ENCODE measurements at places on chromosomes 6 and 20.

GRCh38 chr6:136063096-136063495 lies 187.0 kb downstream of the MTFR2 start:
- DNase-seq = no peak

DNA sequence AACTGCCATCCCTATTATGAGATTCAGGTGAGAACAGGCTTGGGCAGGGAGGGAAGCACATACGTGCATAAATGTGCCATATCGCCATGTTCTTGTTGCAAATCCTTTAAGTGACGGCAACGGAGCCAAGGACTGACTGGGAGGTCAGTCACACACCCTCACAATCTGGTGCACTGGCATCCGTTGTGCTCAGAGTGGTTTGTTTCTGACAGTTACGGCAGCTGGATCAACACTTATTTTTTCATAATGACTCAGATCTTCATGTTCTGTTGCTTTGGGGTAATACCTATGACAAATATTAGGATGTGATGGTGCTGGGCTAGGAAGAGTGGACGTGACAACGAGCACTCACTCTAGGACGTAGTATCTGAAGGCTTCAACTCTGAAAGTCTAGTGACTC lies 56.2 kb upstream of the PREP start:
- DNase-seq = no peak

DNA sequence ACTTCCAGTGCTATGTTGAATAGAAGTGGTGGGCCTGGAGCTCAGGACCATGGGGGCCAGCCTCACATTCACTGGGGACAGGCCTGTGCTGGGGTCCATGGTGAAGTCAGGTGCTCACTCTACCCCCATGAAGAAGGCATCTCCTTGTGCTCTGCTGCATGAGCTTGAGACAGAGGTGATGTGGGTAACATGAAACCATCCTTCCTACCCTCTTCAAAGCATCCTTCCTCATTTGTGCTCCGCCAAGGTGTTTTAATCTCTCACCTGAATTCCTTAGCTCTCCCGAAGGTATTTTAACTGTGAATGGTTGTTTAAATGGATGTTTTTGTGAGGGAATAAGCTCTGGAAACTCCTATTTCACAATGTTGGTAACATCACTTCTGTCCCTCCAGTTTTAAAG lies 209.6 kb upstream of the PCSK2 start:
- DNase-seq = no peak

- no peak for DNase-seq
Observed at GRCh38 chr6:92623431-92623830, 795.9 kb downstream of the EPHA7 start.

DNA sequence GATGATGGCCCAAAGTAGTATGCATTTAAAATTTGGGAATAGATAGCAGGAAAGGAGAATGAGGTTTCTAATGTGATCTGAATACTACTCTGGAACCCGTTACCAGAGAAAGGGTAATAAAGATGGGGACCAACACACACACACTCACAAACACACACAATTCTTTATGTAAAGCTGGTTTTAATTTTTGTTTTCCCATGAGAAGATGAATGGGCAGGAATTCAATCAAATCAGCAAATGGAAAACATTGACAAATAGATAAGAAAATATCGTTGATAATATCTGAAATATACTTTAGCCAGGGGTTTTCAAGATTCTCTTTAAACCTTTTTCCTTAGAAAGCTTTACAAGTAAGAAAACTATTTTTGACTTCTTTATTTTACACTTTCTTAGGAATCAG lies 303.0 kb downstream of the PRL start:
- DNase-seq = no peak

DNA sequence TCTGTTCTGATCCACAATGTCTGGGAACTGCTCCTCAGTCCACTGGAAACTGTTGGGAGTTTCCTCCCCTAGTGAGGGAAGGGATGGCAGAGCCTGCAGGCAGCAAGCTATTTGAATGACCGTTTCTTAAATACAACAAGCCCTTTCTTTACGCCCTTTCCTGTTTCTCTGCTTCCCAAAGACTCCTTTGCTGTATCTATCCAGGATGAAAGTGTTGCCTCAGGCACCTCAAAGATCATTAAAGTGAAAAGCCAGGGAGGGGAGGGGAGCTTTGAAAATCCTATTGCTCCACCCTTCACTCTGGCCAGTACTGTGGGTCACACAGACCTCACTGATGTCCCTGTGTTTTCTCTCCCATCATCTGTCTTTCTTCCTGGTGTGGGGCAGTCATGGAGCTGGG lies 213.1 kb downstream of the RNF144B start:
- DNase-seq = no peak

GRCh38 chr6:147298461-147298860 lies 94.2 kb downstream of the STXBP5 start:
- no peak for DNase-seq

GRCh38 chr6:44264154-44265006 lies 971 bp downstream of the NFKBIE start:
- DNase-seq = no peak

GRCh38 chr20:13139459-13140150 lies 81.5 kb upstream of the ISM1 start:
- DNase-seq = no peak

- no peak for DNase-seq
Observed at GRCh38 chr20:6007094-6007528, 46.7 kb downstream of the LRRN4 start.

DNA sequence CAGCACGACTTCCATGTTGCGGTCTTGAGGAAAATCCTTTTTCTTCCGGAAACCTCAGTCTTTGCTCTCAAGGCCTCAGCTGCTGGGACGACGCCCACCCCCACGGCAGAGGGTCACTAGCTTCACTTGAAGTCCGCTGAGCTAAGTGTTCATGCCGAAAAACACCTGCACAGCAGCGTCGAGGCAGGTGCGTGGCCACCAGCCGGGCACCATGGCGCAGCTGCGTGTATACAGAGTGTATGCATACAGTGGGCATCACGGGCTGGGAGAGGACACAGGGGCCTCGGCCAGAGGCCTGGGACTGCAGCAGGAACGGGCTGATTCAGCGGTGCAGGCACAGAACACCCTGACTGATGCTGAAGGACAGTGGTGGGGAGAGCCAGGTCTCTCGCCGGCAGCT lies 20.1 kb downstream of the KCNQ2 start:
- no peak for DNase-seq

DNA sequence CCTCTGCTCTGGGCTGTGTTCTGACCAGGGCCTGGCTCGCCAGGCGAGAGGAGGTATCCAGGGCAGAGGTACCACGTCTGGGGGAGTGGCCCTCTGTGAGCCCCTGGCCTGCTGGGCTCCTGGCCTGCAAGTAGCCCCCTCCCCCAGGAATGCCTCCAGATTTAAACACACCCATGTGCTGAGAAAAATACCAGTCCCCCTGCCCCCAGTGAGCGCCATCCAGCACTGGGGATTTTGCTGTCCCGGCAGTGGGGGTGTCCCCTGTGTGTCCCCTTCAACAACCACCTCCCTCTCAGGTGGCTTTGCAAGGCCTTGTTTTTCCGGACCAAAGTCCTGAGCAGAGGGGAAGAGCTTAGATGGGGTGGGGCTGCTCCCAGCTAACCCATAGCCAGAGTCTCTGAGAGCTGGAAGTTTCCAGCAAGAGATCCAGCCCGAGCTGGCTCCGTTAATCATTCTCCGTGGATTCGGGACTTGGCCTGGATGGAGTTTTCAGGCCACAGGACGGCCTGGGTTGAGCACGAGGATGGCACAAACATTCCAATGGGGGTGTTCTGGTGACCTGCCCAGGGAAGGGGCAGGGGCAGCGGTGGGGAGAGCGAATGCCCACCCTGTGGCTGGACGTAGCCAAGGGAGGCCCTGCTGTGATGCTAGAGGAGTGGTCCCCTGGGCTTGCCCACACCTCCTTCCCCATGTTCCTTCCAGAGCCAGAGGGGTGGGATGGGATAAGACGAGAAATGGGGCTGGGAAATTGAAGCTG lies 29.0 kb downstream of the PCK1 start:
- no peak for DNase-seq

DNA sequence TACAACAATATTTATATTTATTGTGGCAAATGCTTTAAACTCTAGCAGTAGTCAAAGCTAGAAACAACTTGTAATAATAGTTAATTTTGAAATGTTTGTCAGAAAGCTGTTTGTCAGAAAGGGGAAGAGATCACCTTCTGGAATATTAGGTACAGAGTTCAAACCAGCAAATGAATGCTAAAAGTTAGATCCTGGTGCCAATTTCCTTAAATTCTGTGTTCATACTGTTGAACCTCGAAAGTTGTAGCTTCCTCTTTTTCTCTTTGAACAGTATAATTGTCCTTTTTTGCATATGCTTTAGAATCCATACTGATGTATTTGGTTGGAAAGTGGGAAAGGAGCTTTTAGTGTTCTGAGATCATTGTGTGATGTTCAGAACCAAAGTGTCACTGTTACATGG lies 22.4 kb downstream of the ITCH start:
- DNase-seq = no peak
